Stomach (tissue), 19 donors: ENCODE measurements at places on chromosomes 11 and 22. TPM values are rescaled to one million over a fixed set of nuclear protein-coding genes. Genes with fewer than 3 reads are reported as not detected.

Gene PGA5
- total RNA-seq = 5,713 TPM

- H3K4me1 ChIP-seq = no peaks in the 10 kb centered on the region
- no peaks in the 10 kb centered on the region for H3K27me3 ChIP-seq
- H3K36me3 ChIP-seq = no peaks in the 10 kb centered on the region
- no peak overlapping the region for H3K27ac ChIP-seq
- no peak overlapping the region for H3K4me3 ChIP-seq
These were observed 24.9 kb downstream of the RTL6 start for GRCh38 chr22:44473166-44473565.

Gene SLC22A8
- total RNA-seq = not detected

- no peak overlapping the region for H3K4me3 ChIP-seq
- no peak overlapping the region for H3K27ac ChIP-seq
- no peaks in the 10 kb centered on the region for H3K27me3 ChIP-seq
- DNase-seq = no peak
These were observed 14.2 kb downstream of the OR5B21 start for GRCh38 chr11:58493676-58494075.

GRCh38 chr11:124669193-124669592 is 4.3 kb downstream of the SIAE start:
- H3K27ac ChIP-seq = no peak overlapping the region
- H3K4me3 ChIP-seq = no peak overlapping the region
- no peaks in the 10 kb centered on the region for H3K27me3 ChIP-seq

DNA sequence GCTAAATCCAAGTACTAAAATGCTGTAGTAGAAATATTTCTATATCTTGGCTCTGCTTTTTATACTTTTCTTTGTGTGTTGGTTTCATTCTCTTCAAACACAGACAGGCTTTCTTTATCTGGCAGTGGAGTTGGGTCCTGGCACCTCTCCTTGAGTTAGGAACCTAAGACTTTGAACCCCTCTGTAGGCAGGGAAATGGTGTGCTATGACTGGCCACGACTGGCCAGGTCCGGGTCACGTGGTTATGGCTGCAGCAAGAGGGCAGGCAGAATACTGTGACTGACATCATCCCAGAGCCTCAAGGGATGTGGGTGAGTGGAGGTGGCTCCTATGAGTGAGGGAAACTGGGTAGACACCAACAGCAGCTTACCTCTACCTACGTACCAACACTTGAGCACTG is 42.0 kb downstream of the APIP start:
- no peak overlapping the region for H3K4me3 ChIP-seq
- peaks cover 14% of the 10 kb centered on the region for H3K36me3 ChIP-seq
- no peak for DNase-seq
- H3K27ac ChIP-seq = no peak overlapping the region
- no peaks in the 10 kb centered on the region for H3K27me3 ChIP-seq

Gene ALDH3B1
- total RNA-seq = 22.3 TPM

Gene RASSF10
- 2.2 TPM for total RNA-seq

Gene SCUBE2
- total RNA-seq = 26.6 TPM

- H3K27me3 ChIP-seq = no peaks in the 10 kb centered on the region
- H3K27ac ChIP-seq = peak overlapping the region; percentile 72
- H3K4me3 ChIP-seq = no peak overlapping the region
- peak; percentile 74 for DNase-seq
- H3K4me1 ChIP-seq = no peaks in the 10 kb centered on the region
These were observed 81.9 kb downstream of the LRRC32 start for GRCh38 chr11:76588455-76589325.

- H3K27me3 ChIP-seq = no peaks in the 10 kb centered on the region
- H3K4me1 ChIP-seq = peaks cover 23% of the 10 kb centered on the region
- no peak overlapping the region for H3K27ac ChIP-seq
- peaks cover under 1% of the 10 kb centered on the region for H3K36me3 ChIP-seq
These were observed 3.1 kb downstream of the HMBS start for GRCh38 chr11:119087747-119088241.

GRCh38 chr11:119509282-119509841 is 86.4 kb upstream of the THY1 start:
- no peaks in the 10 kb centered on the region for H3K36me3 ChIP-seq
- no peak for DNase-seq
- no peaks in the 10 kb centered on the region for H3K4me1 ChIP-seq
- no peak overlapping the region for H3K27ac ChIP-seq
- H3K27me3 ChIP-seq = peaks cover 16% of the 10 kb centered on the region

GRCh38 chr22:40641269-40641668 is 4.8 kb upstream of the MRTFA start:
- H3K4me3 ChIP-seq = no peak overlapping the region
- no peaks in the 10 kb centered on the region for H3K27me3 ChIP-seq
- H3K4me1 ChIP-seq = peaks cover 31% of the 10 kb centered on the region
- DNase-seq = no peak
- no peaks in the 10 kb centered on the region for H3K36me3 ChIP-seq

GRCh38 chr11:119222308-119222707 is 16.2 kb downstream of the CBL start:
- H3K4me3 ChIP-seq = no peak overlapping the region
- no peaks in the 10 kb centered on the region for H3K36me3 ChIP-seq
- H3K4me1 ChIP-seq = no peaks in the 10 kb centered on the region
- H3K27ac ChIP-seq = peak overlapping the region; percentile 21
- DNase-seq = no peak
- H3K27me3 ChIP-seq = no peaks in the 10 kb centered on the region

GRCh38 chr22:50086526-50086925 is 1.3 kb upstream of the MLC1 start:
- H3K4me3 ChIP-seq = no peak overlapping the region
- no peak overlapping the region for H3K27ac ChIP-seq
- H3K36me3 ChIP-seq = no peaks in the 10 kb centered on the region
- no peaks in the 10 kb centered on the region for H3K27me3 ChIP-seq
- no peak for DNase-seq

- H3K27ac ChIP-seq = no peak overlapping the region
- H3K27me3 ChIP-seq = no peaks in the 10 kb centered on the region
- no peak for DNase-seq
- H3K4me3 ChIP-seq = no peak overlapping the region
- peaks cover 53% of the 10 kb centered on the region for H3K36me3 ChIP-seq
These were observed 8.9 kb downstream of the DERL3 start for GRCh38 chr22:23829845-23830372.

Gene HBG1
- total RNA-seq = not detected

DNA sequence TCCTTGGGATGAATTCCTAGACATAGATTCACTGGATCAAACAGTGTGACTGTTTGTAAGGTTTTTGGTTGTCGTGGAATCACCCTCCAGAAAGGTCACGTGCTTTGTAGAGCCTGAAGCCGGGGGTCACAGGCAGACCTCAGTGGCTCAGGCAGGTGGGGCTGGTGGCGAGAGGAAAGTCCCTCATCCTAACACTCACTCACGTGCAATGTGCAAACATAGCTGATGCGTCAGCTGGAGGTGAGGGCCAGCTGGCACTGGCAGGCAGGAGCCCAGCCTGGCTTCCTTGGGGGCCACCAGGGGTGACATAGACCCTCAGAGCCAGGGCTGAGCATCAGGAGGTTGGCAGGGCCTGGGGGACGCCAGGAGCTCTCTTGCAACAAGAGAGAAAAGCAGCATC is 90.0 kb downstream of the ARHGAP8 start:
- H3K36me3 ChIP-seq = no peaks in the 10 kb centered on the region
- no peak for DNase-seq
- H3K27me3 ChIP-seq = no peaks in the 10 kb centered on the region
- H3K4me1 ChIP-seq = no peaks in the 10 kb centered on the region

- H3K27ac ChIP-seq = no peak overlapping the region
- H3K36me3 ChIP-seq = no peaks in the 10 kb centered on the region
- H3K4me3 ChIP-seq = no peak overlapping the region
- no peaks in the 10 kb centered on the region for H3K27me3 ChIP-seq
- H3K4me1 ChIP-seq = peaks cover 10% of the 10 kb centered on the region
- no peak for DNase-seq
These were observed 350.9 kb downstream of the TTC28 start for GRCh38 chr22:28328756-28329155.

Gene FGF19
- total RNA-seq = not detected

GRCh38 chr11:90805172-90805571 is 582.3 kb upstream of the CHORDC1 start:
- H3K36me3 ChIP-seq = no peaks in the 10 kb centered on the region
- H3K4me3 ChIP-seq = no peak overlapping the region
- no peaks in the 10 kb centered on the region for H3K27me3 ChIP-seq
- DNase-seq = no peak

Gene FAT3
- total RNA-seq = 42.0 TPM

Gene APOA5
- not detected for total RNA-seq
